Left lung (tissue), 14 donors: ENCODE measurements at places on chromosomes 4 and X. TPM values are rescaled to one million over a fixed set of nuclear protein-coding genes. Genes with fewer than 3 reads are reported as not detected.

GRCh38 chrX:68196939-68197791 is 236.1 kb downstream of the OPHN1 start:
- no peaks in the 10 kb centered on the region for H3K4me1 ChIP-seq
- DNase-seq, result peak; percentile 40
- no peaks in the 10 kb centered on the region for H3K27me3 ChIP-seq
- no peak overlapping the region for H3K27ac ChIP-seq
- no peaks in the 10 kb centered on the region for H3K36me3 ChIP-seq
- no peak overlapping the region for H3K4me3 ChIP-seq

DNA sequence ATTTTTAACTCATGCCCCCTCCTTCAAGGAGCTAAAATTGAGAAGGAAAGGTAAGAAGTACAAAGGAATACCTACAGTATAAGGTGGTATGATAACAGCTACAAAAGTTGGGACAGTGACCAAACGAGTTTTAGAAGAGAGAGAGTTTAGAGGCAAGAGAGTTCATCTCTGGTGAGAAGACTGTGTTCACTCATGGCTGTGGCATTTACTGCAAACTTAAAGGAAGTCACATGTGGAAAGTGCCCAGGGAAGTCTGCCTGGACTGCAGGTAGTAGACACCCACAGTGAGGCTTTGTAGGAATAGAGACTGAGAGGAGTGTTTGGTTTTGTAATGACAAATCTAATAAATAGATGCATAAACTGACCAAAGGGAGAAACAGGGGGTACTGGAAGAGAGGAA is 493.5 kb downstream of the IL15 start:
- no peak for DNase-seq
- H3K36me3 ChIP-seq, result no peaks in the 10 kb centered on the region
- H3K27me3 ChIP-seq, result no peaks in the 10 kb centered on the region
- no peaks in the 10 kb centered on the region for H3K4me1 ChIP-seq
- H3K27ac ChIP-seq, result no peak overlapping the region

- no peak overlapping the region for H3K4me3 ChIP-seq
- H3K4me1 ChIP-seq, result no peaks in the 10 kb centered on the region
- H3K36me3 ChIP-seq, result no peaks in the 10 kb centered on the region
- DNase-seq, result no peak
- no peak overlapping the region for H3K27ac ChIP-seq
- H3K27me3 ChIP-seq, result no peaks in the 10 kb centered on the region
Observed at GRCh38 chr4:127846061-127846460, 34.6 kb upstream of the PLK4 start.

DNA sequence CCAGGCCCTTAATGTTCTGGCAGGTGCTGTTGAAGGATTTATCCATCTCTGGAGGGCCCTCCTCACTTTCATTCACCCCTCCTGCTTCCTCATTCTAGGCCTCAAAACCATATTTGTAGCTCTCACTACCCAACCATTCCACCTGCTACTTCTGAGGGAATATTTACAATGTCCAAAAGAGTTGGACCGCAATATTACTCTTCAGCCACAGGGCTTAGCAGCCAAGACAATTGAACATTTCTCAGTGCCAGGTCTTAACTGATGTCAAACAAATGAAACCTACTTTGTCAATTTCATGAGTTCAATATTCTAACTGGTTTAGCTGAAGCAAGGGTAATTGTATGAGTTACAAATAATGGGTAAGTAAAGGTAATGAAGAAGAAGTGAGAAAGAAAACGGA is 113.2 kb downstream of the ENOX2 start:
- H3K4me3 ChIP-seq, result no peak overlapping the region
- DNase-seq, result no peak
- no peaks in the 10 kb centered on the region for H3K36me3 ChIP-seq
- no peaks in the 10 kb centered on the region for H3K27me3 ChIP-seq
- H3K4me1 ChIP-seq, result no peaks in the 10 kb centered on the region

The HOPX gene
- 291 TPM for total RNA-seq

DNA sequence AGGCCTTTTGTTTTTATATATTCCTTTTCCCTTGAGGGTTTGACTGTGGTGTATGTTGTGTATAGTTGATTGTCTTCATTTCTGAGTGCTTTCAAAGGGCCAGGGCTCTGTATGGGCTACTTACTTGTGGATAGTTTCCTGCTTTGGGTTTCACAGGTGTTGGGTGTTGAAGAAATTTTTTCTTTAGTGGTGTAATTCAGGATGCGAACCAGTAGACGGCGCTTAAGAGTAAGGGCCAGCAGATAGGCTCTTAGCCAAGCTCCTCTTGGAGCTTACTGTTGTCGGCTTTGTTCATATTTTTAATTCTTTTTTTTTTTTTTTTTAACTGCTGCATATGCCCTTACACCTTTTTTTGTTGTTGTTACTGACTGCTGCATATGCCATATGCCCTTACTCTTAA is 276.3 kb upstream of the GALNT7 start:
- H3K36me3 ChIP-seq, result no peaks in the 10 kb centered on the region
- H3K4me3 ChIP-seq, result no peak overlapping the region
- H3K27ac ChIP-seq, result no peak overlapping the region
- no peaks in the 10 kb centered on the region for H3K27me3 ChIP-seq
- H3K4me1 ChIP-seq, result no peaks in the 10 kb centered on the region

The PRKG2 gene
- total RNA-seq, result 2.0 TPM

The CFI gene
- 115 TPM for total RNA-seq

- H3K4me3 ChIP-seq, result no peak overlapping the region
- H3K36me3 ChIP-seq, result no peaks in the 10 kb centered on the region
- H3K27ac ChIP-seq, result no peak overlapping the region
- no peaks in the 10 kb centered on the region for H3K27me3 ChIP-seq
Observed at GRCh38 chrX:39020051-39020669, 218.9 kb downstream of the MID1IP1 start.

DNA sequence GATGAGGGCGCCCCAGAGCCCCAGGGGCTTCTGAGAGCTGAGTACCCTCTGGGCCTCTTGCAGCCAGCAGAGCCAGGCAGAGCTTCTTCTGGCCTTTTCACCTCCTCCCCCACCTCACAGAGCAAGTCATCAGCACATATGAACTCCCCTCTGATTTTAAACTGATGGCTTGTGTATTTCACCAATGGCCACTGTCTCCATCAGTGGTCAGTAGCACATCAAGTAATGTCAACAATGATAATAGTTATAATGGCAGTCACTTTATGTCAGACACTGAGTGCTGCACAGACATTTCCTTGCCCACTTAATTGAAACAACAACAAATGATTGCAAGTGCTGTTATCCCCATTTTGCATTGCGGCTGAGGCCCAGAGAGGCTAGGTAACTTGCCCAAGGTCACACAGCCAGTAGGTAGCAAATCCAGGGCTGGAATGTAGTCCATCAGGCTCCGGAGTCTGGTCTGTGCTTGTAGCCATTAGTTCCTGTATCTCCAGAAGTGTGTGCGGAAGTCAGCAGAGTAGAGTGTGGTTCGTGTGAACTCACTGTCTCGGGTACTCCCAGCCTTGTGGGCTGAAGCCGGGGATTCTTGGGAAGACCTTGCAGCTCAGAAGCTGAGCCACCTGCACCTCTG is 3.0 kb downstream of the ATP2B3 start:
- H3K27me3 ChIP-seq, result peaks cover 47% of the 10 kb centered on the region
- H3K36me3 ChIP-seq, result no peaks in the 10 kb centered on the region
- H3K27ac ChIP-seq, result no peak overlapping the region
- H3K4me3 ChIP-seq, result no peak overlapping the region
- no peaks in the 10 kb centered on the region for H3K4me1 ChIP-seq

GRCh38 chr4:107719922-107720722 is at the start of gene PAPSS1:
Gene PAPSS1, minus strand, starts transcription at chr4:107720234. Its CDS starts 55 bp downstream, at chr4:107720179.
- H3K4me1 ChIP-seq, result no peaks in the 10 kb centered on the region
- no peaks in the 10 kb centered on the region for H3K27me3 ChIP-seq
- no peaks in the 10 kb centered on the region for H3K36me3 ChIP-seq
- peak; percentile 99 for DNase-seq

GRCh38 chr4:76996445-76996844 is 46.9 kb downstream of the SEPTIN11 start:
- no peaks in the 10 kb centered on the region for H3K36me3 ChIP-seq
- DNase-seq, result no peak
- H3K27ac ChIP-seq, result no peak overlapping the region
- no peak overlapping the region for H3K4me3 ChIP-seq
- H3K4me1 ChIP-seq, result peaks cover 4% of the 10 kb centered on the region

GRCh38 chrX:34638116-34638515 is 19.0 kb downstream of the TMEM47 start:
- no peaks in the 10 kb centered on the region for H3K27me3 ChIP-seq
- H3K4me3 ChIP-seq, result no peak overlapping the region
- H3K27ac ChIP-seq, result no peak overlapping the region

DNA sequence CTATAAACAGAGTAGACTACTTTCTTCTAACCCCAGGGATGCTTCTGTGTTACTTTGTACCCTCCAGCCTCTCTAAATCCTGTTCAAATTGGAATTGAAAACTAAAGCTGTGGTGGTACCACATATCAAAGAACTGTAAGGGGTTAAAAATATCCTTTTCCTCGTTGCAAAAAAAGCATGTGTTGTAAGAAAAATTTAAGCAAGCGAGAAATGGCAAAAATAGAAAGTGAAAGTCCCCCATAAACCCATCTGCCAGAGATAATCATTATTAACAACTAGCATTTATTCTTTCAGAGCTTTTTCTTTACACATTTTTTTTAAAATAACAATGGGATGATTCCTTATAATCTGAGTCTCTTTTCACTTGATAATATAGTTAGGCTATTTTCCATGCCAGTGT is 40.6 kb downstream of the TMEM164 start:
- no peak for DNase-seq
- H3K4me3 ChIP-seq, result no peak overlapping the region

The SLC6A8 gene
- 10.5 TPM for total RNA-seq

The ERVMER34-1 gene
- 3.0 TPM for total RNA-seq

The TLR10 gene
- 0.15 TPM for total RNA-seq

DNA sequence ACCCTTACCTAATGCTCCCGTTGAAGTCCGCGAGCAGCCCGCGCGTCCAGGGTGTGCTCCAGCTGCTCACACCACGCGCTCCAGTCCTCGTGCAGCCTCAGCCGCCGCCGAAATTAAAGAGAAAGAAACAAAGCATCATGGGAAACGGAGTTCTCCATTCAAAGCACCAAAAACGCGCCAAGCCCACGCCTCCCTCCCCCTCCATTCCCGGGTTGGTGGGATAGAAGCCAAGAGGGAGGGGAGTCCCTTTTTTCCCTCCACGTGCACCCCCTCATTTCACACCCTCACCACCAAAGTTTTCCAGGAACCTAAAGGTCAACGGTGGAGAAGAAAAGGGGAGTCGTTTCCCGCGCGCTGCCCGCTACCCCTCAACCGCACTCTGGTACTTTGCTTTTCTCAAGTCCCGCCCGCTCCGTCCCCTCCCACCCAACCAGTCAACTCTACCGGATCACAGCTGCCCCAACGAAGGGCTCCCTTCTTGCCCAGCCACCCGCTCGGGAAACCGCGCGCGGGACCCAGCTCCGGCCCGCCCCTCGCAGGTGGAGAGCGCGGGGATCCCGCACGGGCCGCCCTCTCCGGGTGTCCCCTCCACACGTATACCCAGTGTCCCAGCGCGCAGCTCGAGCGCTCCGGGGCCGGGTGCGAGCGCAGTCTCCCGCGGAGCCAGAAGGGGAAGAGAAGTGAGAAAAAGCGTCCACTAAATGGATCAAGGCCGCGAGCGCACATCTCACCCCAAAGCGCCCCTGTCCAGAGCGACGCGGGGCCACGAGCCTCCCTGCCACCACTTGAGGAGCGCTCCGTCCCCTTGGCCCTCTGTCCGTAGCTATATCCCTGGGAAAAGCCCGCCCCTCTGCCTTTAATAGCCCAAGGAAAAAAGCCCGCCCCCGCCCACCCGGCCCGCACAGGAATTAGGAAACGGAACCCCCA is 65.1 kb upstream of the CCDC160 start:
- no peaks in the 10 kb centered on the region for H3K4me1 ChIP-seq
- H3K27ac ChIP-seq, result no peak overlapping the region
- peak overlapping the region; percentile 50 for H3K4me3 ChIP-seq
- H3K36me3 ChIP-seq, result no peaks in the 10 kb centered on the region
- DNase-seq, result peak; percentile 70

The RAB33A gene
- total RNA-seq, result 0.58 TPM

GRCh38 chr4:157838366-157838765 is 334.5 kb downstream of the GASK1B start:
- no peaks in the 10 kb centered on the region for H3K27me3 ChIP-seq
- no peak overlapping the region for H3K27ac ChIP-seq
- H3K4me3 ChIP-seq, result no peak overlapping the region

DNA sequence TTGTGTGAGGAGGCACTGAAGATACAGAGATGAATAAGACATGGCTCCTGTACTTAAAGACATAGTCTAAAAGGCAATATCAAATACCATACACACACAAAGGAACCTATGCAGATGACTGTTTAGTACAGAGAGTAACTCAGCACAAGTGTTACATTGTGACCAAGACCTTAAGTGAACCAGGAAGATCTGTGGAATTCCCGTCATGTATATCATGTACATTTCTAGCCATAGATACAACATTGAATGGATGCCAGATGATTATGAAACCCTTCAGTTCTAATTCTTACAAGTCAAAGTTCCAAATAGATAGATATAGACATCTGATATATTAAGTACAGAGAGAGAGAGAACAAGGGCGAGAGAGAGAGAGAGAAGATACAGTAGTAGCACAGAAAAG is 73.2 kb downstream of the PAK3 start:
- no peaks in the 10 kb centered on the region for H3K4me1 ChIP-seq
- no peak overlapping the region for H3K27ac ChIP-seq
- H3K36me3 ChIP-seq, result no peaks in the 10 kb centered on the region
- peaks cover 11% of the 10 kb centered on the region for H3K27me3 ChIP-seq

The CXCL1 gene
- total RNA-seq, result 39.0 TPM

The VSIG4 gene
- total RNA-seq, result 131 TPM

GRCh38 chrX:20437683-20438082 is 171.0 kb upstream of the RPS6KA3 start:
- H3K27me3 ChIP-seq, result peaks cover 4% of the 10 kb centered on the region
- H3K4me1 ChIP-seq, result no peaks in the 10 kb centered on the region
- H3K4me3 ChIP-seq, result no peak overlapping the region
- H3K36me3 ChIP-seq, result no peaks in the 10 kb centered on the region

DNA sequence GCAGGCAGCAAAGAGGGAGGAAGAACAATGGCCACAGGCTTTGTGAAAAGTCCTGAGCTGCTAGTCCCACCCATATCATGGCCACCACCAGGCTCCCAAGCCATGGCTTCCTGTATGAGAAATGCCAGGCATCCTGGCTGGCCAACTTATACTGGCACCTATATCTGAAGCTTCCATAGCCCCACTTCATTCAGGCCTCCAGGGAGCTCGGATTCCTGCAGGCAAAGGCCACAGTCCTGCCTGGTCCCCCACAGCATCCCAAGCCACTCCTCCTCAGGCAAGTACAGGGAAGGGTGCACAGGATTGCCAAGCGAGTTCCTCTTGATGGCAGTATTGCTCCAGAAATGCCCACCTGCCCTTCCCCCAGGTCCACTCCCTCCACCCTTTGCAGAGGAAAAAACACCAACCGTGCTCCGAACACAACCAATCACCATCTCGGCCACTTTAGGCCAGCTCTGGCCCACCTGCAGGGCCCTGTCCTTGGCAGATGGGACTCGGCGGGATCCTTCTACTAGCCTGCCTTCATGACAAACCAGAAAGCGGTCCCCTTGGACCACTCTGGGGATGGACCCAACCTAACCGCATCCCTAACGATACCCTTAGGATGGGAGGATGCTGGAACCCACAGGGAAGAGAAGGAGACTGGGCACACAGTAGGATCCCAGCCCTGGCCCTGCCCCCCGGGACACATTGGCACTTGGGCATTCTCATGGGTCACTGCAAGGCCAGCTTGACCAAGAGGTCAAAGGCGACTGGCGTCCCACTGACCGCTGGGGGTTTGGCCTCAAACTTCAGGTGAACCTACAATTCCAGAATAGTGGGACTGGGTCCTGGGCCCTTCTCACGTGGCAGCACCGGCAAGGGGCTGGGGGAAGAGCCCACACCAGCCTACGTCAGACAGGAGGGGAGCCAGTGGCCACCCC is 220.4 kb upstream of the AGTR2 start:
- no peak for DNase-seq
- H3K4me1 ChIP-seq, result no peaks in the 10 kb centered on the region
- no peak overlapping the region for H3K4me3 ChIP-seq

The HSFX4 gene
- total RNA-seq, result not detected
